NCI-H1092 treated with DMSO at 0.1 percent for 48 hours (cell line): ENCODE measurements at places on chromosomes 1 and 21.

DNA sequence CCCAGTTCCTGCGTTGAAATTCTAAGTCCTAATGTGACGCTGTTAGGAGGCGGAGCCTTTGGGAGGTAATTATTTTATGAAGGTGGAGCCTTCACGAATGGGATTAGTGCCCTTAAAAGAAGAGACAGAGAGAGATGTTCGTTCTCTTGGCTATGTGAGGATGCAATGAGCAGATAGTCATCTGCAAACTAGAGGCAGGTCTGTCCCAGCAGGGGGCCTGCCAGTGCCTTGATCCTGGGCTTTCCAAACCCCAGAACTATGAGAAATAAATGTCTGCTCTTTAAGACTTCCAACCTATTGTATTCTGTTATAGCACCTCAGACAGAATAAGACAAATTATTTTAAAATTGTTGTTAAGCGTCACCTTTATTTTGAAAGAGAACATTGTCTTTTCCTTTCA lies 123.1 kb upstream of the KCNJ6 start:
- DNase-seq: no peak

DNA sequence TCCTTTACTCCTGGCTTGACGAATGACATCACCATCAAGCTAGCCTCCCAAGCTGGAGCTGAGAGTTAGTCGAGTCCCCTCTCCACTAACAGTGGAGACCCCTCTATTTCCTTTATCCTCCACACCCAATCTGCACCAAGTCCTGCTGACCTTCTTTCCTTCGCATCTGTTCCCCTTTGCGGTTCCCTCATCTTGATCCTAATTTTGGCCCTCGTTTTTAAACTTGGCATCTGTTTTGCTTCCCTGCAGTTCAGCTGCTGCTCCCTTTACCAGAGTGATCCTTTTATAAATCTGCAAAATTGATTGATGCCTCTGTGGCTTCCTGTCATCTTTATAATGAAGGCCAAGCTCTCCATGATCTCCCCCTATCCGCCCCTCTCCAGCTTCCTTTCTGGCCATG lies 49.0 kb upstream of the TSPAN2 start:
- DNase-seq: no peak

- DNase-seq: peak; percentile 89
These were observed 330.6 kb downstream of the RPS6KC1 start for GRCh38 chr1:213381572-213382084.

- no peak for DNase-seq
These were observed 70.4 kb downstream of the VAV3 start for GRCh38 chr1:107894605-107895004.

DNA sequence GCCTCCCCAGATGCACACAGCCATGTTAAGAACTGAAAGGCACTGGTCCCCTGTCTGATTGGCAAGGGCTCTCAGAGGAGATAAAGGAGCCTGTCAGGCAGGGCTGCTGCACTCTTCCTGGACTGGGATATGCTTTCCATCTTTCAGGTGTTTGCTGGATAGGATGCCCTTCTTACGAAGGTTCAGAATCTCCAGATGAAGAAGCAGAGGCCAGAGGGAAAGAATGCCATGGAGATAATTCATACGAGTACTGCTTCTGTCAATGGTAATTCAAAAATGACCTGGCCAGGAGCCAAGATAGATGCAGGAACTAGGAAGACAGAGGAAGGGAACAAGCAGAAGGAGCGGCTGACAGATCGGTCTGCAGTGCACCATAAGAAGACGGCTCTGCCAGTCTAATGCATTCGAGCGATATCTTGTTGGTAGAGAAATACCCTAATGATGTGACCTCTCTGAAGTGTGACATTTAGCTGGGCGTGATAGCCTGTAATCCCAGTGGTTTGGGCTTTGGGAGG lies 16.6 kb upstream of the ATP2B4 start:
- no peak for DNase-seq

GRCh38 chr1:226531360-226532093 lies 17.0 kb upstream of the STUM start:
- DNase-seq: no peak

GRCh38 chr1:151710187-151710840 lies 6.3 kb downstream of the CELF3 start:
- DNase-seq: no peak

- DNase-seq: no peak
These were observed 14.7 kb upstream of the FABP3 start for GRCh38 chr1:31387612-31388011.

- no peak for DNase-seq
These were observed 72.3 kb upstream of the CAPZB start for GRCh38 chr1:19557609-19558051.

DNA sequence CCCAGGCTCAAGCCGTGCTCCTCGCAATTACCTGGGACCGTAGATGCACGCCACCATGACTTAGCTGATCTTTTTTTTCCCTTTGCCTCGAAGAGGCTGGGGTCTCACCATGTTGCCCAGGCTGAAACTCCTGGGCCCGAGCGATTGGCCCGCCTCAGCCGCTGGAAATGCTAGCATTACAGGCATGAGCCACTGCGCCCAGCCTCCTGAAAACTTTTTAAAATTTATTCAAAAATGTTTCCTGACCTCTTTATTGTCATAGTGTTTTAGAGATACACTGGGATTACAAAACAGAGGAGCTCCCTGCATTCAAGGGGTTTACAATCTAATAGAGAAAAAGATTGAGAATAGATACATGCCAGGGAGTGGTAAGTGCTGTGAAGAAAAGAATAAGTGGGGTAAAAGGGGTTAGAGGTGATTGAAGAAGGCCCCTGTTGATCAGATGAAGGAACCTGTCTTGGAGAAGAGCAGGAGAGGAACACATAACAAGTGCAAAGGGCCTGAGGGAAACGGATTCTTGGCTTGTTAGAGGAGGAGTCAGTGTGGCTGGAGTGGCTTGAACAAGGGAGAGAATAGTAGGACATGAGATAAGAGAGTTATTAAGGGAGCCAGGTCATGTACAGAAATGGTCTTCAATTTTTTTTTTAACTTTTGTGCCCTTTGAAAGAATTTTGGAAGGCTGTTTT lies 1.7 kb upstream of the TRIM33 start:
- DNase-seq: no peak

DNA sequence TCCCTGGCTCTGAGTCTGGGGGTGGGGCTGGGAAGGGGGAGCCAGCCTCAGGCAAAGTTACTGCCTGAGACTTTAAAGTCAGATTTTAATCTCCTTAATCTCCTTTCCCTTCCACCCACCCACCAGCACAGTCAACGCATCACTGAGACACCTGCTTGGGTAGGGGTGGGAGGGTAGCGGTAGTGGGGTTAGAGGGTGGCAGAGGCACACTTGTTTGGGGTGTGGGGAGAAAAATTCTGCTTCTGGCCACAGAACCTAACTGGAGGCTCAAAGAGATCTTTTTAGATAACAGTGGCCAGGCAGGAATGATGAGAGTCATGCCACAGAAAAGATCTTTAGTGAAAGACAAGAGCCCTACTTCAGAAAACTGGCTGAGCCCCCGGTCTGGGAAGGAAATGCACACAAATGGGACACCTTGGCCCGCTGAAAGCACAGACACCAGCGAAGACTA lies 44.1 kb downstream of the CD247 start:
- no peak for DNase-seq

DNA sequence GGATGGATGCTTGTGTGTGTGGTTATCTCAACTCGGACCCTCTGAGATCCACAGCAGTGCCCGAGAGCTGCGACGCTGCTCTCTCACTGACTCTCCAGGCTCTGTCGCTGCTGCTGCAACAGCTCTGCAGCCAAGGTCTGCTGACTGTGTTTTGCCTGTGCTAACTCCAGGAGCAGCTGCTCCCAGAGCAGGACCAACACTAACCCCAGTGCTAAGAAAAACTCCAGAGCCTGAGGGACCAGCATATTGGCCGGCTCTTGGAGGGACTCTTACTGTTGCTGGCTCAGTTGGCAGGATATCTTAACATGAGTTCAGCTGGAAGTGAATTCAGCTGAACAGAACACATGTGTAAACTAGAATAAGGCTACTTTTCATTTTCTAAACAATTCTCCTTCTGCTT lies 4.4 kb downstream of the LCE2C start:
- no peak for DNase-seq

- DNase-seq: no peak
These were observed 21.9 kb downstream of the ERRFI1 start for GRCh38 chr1:8004113-8004802.

DNA sequence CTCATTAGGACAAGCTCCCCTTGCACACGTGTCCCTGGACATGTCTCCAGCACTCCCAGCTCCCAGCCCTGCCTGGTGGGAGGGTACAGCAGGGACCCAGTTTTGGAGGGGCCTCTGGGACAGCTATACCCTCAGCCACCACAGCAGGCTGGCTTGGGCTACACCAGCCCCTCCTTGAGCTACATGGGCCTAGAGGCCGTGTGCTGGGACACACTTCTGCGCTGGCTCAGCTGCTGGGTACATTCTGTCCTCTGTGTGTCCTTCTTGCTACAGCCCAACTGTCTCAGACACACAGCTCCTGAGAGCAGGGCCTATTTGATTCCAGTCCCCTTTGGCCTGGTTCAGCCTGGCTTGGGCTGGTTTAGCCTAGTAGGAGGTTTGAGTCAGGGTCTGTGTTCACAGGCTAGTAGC lies 26.7 kb downstream of the DMAP1 start:
- no peak for DNase-seq

DNA sequence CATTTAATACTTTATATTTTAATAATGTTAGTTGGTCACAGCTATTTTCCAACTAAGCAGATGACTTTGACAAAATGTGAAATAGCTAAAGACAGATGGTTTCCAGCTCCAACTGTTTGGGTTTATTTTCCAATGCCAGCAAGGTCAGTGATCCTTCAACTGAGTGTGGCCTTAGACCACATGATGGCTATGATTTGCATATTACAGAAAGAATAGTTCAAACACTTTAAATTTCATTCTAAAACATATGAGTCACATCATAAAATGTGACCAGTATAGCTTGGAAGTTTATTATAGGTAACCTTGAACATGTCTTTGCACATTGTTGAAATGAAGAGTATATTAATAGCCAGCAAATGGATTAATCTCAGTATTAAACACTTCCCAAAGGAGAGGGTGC lies 454.0 kb upstream of the C1orf87 start:
- DNase-seq: no peak

GRCh38 chr1:183404476-183404875 lies 13.7 kb downstream of the NMNAT2 start:
- no peak for DNase-seq

DNA sequence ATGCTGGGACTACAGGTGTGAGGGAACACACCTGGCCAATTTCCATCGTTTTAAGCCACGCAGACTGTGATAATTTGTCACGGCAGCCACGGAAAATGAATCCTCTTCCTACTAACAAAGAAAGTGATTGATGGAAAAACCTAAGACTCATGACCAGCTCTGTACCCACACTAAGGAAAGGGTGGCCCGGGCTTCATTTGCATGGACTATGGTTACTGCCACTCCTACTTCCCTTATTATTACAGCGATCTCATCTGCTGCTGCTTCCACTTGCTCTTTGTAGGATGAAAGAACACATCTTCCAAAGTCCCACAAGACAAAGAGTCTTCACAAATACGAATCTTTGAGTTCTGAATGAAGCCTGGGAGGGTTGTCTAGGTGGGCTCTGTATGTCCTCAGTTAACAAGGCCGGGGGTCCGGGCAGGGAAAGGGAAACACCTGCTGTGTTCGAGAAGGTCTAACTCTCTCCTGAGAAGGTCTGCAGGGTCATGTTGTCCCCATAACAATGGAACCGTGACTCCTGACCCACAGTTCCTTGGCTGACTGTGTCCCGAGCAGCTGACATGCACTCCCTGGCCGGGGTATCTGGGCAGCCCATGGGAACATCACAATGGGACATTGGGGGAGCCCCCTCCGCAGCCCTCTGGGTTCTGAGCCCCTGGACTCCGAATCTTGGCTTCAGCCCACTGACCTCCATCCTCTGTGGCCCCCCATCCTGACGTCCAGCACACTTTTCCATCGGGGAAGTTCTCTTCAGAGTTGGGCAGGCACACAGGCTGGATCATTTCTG lies 13.3 kb upstream of the TFF1 start:
- no peak for DNase-seq

- DNase-seq: no peak
These were observed 108.5 kb downstream of the CACHD1 start for GRCh38 chr1:64578270-64578973.

DNA sequence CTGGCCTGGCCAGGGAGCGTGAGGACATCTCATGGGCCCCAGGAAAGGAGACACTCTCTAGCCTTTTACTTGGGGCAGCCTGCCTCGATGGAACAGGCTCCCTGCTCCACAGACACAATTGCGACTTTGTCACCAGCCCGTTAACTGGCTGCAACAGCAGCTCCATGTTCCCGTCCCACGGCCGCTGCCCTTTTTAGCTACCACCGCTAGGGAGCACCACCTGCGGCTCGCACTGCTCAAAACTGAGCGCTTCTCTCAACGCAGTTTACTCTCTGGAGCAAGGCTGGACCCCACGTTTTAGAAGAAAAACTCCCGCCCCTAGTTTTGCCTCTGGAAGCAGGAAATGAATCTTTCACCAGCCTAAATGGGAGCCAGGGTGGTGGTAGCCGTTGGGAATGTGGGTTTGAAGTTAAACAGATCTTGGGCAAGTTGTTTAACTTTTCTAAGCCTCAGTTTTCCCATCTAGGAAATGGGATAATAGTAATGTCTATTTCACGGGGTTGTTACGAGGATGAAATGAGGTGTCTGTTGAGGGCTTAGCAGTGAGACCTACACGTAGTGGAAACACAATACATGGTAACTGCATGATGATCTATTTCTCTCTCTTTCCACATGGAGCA lies 3.5 kb upstream of the LRRC38 start:
- DNase-seq: no peak

GRCh38 chr1:193799948-193800690 lies 613.7 kb upstream of the B3GALT2 start:
- no peak for DNase-seq

- DNase-seq: peak; percentile 16
These were observed 3.1 kb downstream of the BTG2 start for GRCh38 chr1:203308328-203308922.

DNA sequence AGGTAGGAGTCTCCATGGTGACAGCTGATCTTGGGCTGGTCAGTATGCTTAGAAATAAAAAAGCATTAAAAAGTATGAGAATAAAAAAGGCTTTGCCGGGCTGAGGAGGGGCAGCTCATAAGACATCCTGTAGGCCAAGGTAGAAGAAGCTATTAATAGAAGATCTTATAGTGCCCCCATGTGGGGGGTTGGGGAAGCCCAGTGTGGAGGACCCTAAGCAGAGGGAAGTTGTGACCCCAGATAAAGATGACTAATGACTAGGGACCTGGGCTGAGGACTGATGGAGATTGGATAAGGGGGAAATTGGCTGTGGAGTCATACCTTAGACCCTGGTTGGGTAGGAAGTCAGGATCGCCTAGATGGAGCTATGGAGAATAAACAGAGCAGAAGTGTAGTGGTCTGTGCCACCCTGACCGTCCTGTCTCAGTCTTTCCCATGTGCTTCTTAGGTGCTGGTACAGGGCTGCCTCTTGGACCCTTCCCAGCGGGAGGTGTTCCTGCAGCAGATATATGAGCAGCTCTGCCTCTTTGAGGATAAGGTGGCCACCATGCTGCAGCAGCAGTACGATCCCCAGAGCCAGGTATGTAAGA lies 25.0 kb downstream of the SZT2 start:
- DNase-seq: peak; percentile 64

DNA sequence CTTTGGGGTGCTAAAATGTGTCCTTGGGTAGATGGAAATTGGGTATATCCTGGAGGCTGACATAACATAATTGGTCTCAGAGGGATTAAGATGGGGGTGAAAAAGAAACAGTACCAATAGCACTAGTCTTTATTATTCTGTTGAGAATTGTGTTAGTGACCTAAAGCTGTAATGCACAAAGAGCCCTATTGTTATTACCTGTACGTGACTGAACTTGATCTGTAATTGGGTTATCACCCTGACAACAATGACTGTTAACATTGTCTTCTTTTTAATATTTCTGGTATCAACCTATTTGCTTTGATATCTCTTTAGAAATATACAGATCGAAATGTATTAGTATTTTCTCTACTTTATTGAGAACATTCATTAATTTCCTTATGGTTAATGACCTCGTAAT lies 147.6 kb downstream of the NEK7 start:
- no peak for DNase-seq
